ENCODE measurements at places on chromosomes 1 and 21. TPM values are rescaled to one million over a fixed set of nuclear protein-coding genes. Genes with fewer than 3 reads are reported as not detected.

The GBP2 gene
- total RNA-seq, result 78.2 TPM

The GPR3 gene
- total RNA-seq, result 0.38 TPM

The UQCRHL gene
- total RNA-seq, result 4.6 TPM

The ACKR1 gene
- not detected for total RNA-seq

DNA sequence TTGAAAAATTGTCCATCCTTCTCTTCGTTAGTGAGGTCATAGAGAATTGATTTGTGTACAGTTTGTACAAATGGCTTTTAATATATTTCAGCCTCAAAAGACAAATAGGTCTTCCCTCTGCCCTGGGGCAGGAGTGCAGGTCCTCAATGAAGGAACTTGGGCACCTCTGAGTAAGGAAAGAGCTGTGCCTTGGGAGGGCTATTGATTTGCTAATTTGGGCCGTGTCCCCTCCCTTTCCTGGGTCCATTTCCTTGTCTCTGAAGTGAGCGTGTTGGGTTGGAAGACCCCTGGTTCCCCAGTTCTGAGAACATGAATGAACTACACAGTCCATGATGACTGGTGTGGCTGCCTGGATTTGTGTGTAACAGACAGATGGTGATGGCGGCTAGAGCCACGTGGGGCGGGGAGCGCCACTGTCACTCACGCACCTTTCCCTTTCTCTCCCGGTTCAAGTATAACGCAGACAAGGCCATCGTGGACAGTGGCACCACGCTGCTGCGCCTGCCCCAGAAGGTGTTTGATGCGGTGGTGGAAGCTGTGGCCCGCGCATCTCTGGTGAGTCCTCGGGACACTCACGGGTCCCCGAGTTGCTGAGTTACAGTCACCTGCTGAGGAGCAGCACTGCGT, 71.0 kb upstream of the FAM3B start:
- H3K4me1 ChIP-seq, result no peaks in the 10 kb centered on the region
- H3K27ac ChIP-seq, result no peak overlapping the region
- no peak overlapping the region for H3K4me3 ChIP-seq

The CDK18 gene
- total RNA-seq, result not detected

GRCh38 chr1:113872219-113872935, 865 bp upstream of the PTPN22 start:
- H3K36me3 ChIP-seq, result no peaks in the 10 kb centered on the region
- H3K27me3 ChIP-seq, result no peaks in the 10 kb centered on the region
- H3K4me3 ChIP-seq, result no peak overlapping the region
- no peak overlapping the region for H3K27ac ChIP-seq
- peaks cover 27% of the 10 kb centered on the region for H3K4me1 ChIP-seq

DNA sequence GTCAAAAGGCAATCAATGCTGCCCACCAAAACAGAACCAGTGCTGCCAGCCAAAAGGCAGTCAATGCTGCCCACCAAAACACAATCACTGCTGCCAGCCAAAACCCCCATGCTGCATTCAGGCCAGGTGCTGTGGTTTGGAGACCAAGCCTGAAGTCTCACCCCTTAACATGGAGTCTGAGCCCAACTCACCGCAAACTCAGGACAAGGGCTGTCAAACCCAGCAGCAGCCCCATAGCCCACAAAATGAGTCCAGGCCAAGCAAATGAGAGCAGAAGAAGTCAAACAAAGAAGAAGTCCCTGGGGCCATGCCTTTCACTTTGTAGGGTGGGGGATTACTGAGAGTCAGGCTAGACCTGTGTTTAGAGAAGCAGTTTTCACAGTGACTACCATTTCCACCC, 6.4 kb downstream of the SMCP start:
- no peak overlapping the region for H3K4me3 ChIP-seq
- no peaks in the 10 kb centered on the region for H3K27me3 ChIP-seq
- H3K4me1 ChIP-seq, result peaks cover 15% of the 10 kb centered on the region
- H3K36me3 ChIP-seq, result no peaks in the 10 kb centered on the region
- no peak overlapping the region for H3K27ac ChIP-seq
